ENCODE measurements at places on chromosomes 12 and 14.

GRCh38 chr14:77284466-77284865, 13.5 kb upstream of the NGB start:
- DNase-seq = no peak

- DNase-seq = peak; percentile 74
Measured at GRCh38 chr14:49972131-49972671, 79.3 kb downstream of the ARF6 start.

DNA sequence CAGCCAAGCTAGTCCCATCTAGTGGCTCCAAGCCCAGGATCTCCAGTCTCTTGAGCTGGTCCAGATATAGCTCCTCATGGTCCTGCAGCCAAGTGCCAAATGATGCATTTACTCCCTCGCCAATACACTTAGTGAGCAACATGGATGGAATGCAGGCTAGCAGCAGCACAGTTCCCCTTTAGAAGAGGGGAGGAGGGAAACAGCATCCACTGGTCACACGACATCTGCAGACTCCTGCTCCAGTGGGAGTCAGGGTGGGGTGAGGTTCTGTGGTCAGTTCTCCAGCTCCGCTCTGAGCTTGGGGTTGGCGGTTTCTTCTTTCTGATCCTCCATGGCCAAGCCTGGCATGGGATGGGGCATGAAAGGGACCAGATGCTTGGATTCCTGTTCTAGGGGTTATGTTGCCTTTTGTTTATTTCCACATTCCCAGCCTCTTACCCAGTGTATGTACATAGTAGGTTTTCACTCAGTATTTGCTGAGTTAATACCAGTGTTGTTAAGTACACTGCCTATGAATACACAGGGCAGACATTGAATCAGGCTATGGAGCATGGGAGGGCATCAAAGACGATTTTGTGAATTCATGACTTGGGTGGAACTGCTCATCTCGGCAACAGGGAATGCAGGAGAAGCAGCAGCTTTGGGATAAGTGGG, 57.3 kb downstream of the GALNT16 start:
- DNase-seq = peak; percentile 69

DNA sequence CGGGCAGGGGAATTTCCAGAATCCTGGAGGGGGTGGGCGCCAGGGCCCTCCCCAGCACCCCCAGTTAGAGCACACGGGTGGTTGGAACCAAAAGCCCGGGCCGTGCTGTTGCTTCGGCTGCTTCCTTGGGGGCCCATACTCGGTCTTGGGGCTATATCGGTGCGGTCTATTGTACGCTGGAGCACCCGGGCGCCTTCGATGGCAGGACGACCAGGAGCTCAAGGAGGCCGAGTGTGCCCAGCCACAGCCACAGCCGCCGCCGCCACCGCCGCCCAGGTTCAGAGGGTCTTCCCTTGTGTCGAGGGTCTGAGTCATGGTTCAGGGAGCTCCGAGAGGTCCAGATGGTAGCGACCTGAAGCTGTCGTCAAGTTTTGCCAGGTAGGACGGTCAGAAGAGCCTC, 548 bp downstream of the CCER1 start:
- DNase-seq = no peak

- DNase-seq = no peak
Measured at GRCh38 chr12:99119943-99120342, 474.9 kb downstream of the APAF1 start.

- no peak for DNase-seq
Measured at GRCh38 chr12:60421741-60422140, 825.9 kb downstream of the SLC16A7 start.

- no peak for DNase-seq
Measured at GRCh38 chr12:111429828-111430432, 24.2 kb downstream of the SH2B3 start.

DNA sequence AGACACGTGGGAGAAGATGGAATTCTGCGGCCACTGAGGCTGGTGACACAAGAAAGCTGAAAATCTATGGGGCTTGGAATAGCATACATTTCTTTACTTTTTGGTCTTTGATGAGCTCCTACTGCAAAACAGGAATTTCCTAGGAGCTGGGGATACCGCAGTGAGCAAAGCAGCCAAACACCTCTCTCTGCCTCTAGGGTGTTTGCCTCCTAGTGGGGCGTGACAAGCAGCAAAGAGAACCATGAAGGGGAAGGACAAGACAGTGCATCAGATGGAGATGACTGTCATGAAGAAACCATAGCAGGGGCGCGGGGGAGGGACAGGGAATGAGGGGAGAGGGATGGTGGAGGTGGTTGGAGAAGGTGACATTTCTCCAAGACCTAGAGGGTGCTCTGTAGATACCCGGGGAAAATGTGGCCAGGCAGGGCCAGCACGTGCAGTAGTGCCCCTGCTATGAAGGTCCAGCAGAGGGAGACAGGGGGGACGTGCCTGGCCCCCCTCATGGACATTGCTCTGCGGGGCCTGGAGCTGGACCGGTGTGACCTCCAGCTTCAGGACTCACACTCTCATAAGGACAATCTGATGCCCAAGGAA, 58.6 kb downstream of the SERPINA3 start:
- DNase-seq = no peak

- no peak for DNase-seq
Measured at GRCh38 chr12:52310622-52311284, 10.4 kb downstream of the KRT83 start.

DNA sequence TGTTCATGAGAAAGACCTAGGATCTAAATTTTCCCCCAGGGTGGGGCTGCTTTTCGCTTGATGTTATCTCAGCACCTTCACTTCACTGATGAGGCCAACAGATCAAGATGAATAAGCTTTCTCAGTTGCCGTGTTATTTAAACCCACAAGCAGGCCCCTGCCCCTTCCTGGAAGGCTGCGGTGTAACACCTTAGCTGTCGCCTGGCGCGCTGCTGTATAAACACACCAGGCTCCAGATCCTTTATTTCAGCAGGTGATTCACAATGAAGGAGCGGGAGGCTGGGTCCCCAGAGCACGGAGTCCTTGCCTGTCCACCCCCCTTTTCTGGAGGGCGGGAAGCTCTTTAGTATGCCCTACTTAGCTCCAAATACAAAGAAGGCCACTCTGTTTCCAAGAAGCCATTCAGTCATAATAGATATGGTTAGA, 515.4 kb downstream of the FUT8 start:
- DNase-seq = no peak

DNA sequence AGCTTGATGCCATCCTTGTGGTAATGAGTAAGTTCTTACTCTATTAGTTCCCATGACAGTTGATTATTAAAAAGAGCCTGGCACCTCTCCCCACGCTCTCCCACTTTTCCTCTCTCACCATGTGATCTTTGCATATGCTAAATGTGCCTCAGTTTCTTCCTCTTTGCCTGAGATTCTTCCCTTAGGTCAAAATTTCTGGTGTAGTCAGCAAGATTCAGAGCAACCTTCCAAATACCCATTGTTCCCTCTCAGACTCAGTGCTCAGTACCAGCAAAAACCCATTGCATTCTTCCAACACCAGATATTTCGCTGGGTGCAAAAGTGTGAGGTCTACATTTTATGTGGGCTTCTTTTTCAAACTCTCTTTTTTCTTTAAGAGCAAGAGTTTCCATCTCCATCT, 10.8 kb upstream of the USP15 start:
- DNase-seq = no peak

DNA sequence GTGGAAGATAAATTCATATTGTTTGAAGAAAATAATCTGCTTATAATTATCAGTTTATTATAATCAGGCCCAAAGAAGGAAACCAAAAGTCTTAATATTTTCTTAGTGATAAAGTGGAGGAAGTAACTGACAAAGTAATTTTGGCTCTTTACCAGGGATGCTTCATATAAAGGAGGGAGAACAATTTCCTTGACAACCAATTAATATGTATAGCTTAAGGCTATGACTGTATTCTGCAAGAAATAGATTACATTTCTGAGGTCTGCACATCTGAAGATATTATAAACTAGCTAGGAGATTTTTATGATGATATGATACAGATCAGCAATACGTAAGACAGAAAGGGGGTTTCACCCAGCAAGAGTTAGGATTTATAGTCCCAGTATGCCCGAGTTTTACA, 90.8 kb downstream of the BICD1 start:
- no peak for DNase-seq

- peak; percentile 73 for DNase-seq
Measured at GRCh38 chr12:30142301-30142700, 358.6 kb upstream of the TMTC1 start.

GRCh38 chr12:13311551-13311950, 115.0 kb downstream of the EMP1 start:
- DNase-seq = no peak

GRCh38 chr12:98678946-98679610, 34.0 kb downstream of the APAF1 start:
- no peak for DNase-seq

DNA sequence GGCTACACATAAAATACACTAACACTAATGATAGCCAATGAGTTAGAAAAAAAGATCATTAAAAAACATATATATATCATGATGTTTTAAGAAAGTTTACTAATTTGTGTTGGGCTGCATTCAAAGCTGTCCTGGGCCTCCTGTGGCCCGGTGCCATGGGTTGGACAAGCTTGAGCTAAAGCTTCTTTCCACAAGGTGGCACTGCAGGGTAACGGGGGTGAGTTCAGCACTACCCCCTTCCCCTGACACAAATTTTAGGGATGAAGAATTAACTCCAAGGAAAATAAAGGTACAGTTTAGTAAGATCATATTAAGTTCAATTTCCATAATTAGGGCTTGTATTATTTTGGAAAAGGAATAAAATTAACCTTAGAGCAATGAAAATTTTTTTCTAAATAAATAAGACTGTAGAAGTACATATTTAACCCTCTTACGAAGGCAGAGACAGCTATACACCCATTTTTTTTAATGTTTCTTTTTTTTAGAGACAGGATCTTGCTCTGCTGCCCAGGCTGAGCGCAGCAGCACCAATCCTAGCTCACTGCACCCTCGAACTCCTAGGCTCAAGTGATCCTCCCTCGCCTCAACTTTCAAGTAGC, 38.9 kb downstream of the PPP1R13B start:
- DNase-seq = peak; percentile 79

GRCh38 chr12:121465921-121466793, 66.2 kb downstream of the RNF34 start:
- no peak for DNase-seq

GRCh38 chr12:75717902-75718301, 206.5 kb upstream of the KRR1 start:
- no peak for DNase-seq

- DNase-seq = no peak
Measured at GRCh38 chr14:64178814-64179213, 115.4 kb downstream of the ESR2 start.

DNA sequence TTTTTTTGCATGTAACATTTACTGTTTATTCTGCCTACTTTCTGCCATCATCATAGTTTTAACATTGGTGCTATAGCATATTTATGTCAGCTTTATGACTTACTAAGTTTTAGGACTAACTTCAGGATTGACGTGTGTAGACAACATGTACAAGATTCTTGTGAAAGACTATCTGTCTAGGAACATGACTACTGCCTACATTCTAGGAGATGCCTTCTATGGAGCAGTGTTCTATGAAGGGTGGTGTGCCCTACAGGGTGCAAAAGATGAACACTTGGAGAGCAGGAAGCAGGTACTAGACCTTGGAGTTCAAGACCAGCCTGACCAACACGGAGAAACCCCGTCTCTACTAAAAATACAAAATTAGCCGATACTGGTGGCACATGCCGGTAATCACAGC, 118.6 kb downstream of the FGD4 start:
- DNase-seq = no peak

DNA sequence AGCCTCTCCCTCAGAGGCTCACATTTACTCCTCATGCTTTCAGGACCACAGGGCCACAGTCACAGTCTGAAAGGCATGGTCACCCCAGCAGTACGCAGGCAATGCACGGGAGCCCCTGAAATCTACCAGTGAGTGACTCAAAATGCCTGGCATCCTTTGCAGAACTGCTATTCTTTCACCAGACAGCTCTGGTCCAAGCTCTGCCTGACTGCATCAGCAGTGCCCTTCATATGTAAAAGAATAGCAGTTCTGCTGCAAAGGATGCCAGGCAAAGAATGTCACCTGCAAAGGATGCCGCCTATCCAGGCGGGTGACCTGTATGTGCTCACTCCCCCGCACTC, 38.5 kb downstream of the LGMN start:
- DNase-seq = no peak

DNA sequence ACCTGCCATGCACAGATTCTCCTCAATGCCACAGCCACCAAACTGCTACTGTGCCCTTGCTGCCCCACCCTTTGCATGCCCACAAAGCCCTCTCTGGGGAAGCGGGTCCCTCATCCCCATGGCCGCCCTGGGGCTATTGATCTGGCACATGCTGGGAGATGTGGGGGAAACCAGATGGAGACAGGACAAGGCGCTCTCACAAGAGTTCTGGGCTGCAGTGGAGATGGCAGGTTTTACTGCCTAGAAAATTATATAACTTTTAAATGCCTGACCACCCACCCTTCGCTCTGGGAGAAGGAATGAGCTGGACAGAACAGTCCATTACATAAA, 10.6 kb upstream of the PIP4K2C start:
- no peak for DNase-seq

GRCh38 chr12:121165316-121165715, 32.6 kb downstream of the P2RX7 start:
- DNase-seq = no peak

DNA sequence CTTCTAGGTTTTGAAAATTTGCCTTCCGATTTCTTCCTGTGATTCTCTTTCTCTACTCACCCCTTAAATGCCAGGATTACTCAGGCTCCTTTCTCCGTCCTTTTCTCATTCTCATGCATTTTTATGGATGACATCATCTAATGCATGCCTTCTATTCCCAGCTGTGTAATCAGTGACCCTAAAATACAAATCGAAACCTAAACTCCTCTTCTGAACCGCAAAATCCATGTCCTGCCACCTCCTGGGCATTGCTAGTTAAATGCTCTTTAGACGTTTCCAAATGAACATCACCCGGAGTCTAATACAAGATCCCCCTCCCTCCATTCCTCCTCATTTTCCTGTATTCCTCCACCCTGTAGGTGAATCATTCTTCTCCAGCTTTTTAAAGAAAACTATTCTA, 1703.1 kb upstream of the FLRT2 start:
- DNase-seq = peak; percentile 48

DNA sequence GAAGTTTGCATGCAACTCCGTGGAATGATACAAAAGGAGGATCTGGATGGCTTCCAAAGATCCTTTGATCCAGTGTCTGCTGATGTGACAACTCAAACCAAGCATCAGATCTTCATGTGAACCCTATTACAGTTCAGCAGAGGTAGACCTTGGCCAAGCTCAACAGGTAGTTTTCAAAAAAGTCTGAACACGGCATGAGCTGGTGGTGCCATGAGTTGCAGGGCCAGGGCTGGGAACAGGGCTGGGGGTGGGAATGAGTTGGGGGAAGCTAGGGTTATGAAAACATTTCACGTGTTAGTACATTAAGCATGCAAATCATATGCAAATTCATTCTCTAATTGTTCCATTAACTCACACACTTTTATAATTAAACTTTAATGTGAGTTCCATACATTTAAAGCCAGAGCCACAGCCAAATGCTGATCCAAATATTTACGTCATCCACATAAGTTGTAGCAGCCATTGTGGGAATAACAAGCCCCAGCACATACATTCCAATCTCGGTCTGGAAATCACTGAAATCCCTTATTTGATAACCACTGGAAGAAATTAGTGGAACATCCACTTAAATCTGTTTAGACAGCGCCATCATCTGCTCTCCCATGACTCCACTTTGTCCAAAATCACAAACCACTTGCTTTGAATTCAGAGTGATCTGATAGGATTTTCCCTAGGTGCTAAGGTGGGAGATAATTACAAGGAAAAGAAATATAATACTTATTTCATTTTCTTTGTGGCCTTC, 158.5 kb downstream of the APAF1 start:
- peak; percentile 51 for DNase-seq
